Smooth muscle cell of trachea (primary cell): ENCODE measurements at places on chromosomes 7 and 10. TPM values are rescaled to one million over a fixed set of nuclear protein-coding genes. Genes with fewer than 3 reads are reported as not detected.

SNX10 gene
- 0.15 and 0.17 TPM in 2 replicates for total RNA-seq

CYP26C1 gene
- total RNA-seq, result under 0.01 TPM in 1 of 2 replicates, not detected in the other

NEUROD6 gene
- total RNA-seq, result not detected in 2 replicates

IFIT1B gene
- total RNA-seq, result not detected in 2 replicates

TDRD1 gene
- total RNA-seq, result 0.29 and 0.50 TPM in 2 replicates
